ENCODE measurements at places on chromosomes 6 and 20.

GRCh38 chr6:145546265-145546664 is 189.1 kb downstream of the EPM2A start:
- no peak for DNase-seq

- peak; percentile 54 for DNase-seq
Measured at GRCh38 chr6:145904868-145905267, 59.3 kb downstream of the SHPRH start.

DNA sequence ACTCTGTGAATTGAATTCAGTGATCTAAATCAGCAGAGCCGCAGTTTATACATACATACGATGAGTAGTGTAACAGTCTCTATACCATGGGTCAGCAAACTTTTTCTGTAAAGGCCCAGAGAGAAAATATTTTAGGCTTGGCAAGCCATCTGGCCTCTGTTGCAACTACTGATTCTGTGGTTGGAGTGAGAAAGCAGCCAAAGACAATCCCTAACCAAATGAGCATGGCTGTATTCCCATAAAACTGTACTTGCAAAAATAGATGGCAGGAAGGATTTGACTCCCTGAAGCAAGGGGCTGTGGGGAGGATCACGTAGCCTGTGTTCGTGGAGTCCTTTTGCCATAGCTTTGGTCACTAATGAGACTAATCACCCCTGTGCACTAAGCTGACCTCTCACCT is 17.9 kb upstream of the MOCS1 start:
- no peak for DNase-seq

GRCh38 chr20:48844996-48845395 is 17.2 kb upstream of the PREX1 start:
- DNase-seq, result peak; percentile 63

DNA sequence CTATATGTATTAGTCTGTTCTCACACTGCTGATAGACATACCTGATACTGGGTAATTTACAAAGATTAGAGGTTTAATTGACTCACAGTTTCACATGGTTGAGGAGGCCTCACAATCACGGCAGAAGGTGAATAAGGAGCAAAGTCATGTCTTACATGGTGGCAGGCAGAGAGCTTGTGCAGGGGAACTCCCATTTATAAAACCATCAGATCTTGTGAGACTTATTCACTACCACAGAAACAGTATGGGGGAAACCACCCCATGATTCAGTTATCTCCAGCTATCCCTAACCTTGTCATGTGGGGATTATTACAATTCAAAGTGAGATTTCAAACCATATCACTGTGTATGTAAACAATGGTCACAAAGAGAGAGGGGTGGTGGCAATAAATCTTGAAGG is 6.6 kb downstream of the CST8 start:
- DNase-seq, result no peak

Data from suppressor macrophage (primary cell).